GOT3 (cell line): ENCODE measurements at places on chromosomes 2 and 18.

- DNase-seq = no peak
Observed at GRCh38 chr2:234607691-234608090, 110.8 kb upstream of the ARL4C start.

- DNase-seq = no peak
Observed at GRCh38 chr2:236997069-236997715, 88.5 kb upstream of the COPS8 start.

DNA sequence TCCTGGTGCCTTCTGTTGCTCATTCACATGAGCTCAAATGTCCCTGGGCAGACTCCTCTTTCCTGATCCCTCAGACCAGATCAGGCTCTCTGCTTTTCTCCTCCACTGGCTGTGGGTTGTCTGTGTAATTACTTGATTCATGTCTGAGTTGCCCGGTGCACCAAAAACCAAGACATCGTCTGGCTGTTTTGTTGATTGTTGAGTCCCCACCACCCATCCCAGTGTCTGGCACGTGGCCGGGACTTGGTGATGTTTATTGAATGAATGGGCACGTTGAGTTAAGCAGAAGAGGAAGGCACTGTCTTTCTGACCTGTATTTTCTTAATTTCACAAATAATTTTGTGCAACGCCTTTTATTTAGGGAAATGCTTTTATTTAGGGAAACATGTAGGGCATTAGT, 499.1 kb upstream of the HS6ST1 start:
- DNase-seq = no peak

DNA sequence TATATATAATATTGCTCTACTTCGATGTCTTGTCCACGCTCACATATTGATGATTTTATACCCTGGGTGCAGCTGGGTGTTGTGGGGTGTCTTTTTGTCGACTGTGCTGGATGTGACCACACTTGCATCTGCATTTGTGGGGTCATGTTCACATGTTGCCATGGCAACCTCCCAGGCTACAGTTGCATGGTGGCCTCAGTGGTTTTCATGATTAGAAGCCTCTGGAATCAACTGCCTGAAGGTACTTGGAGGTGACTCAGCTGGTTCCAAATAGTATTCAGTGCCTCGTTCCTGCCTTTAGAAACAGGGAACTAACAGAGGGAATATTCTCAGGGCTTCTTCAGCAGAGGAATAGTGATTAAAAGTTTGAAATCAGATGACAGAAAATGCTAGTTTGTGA, 166.3 kb upstream of the NYAP2 start:
- DNase-seq = no peak

GRCh38 chr18:48410095-48410920, 1.1 kb upstream of the ZBTB7C start:
- peak; percentile 46 for DNase-seq

- no peak for DNase-seq
Observed at GRCh38 chr18:8462651-8463185, 146.5 kb upstream of the RAB12 start.

GRCh38 chr18:22063102-22063501, 106.3 kb upstream of the GATA6 start:
- no peak for DNase-seq

DNA sequence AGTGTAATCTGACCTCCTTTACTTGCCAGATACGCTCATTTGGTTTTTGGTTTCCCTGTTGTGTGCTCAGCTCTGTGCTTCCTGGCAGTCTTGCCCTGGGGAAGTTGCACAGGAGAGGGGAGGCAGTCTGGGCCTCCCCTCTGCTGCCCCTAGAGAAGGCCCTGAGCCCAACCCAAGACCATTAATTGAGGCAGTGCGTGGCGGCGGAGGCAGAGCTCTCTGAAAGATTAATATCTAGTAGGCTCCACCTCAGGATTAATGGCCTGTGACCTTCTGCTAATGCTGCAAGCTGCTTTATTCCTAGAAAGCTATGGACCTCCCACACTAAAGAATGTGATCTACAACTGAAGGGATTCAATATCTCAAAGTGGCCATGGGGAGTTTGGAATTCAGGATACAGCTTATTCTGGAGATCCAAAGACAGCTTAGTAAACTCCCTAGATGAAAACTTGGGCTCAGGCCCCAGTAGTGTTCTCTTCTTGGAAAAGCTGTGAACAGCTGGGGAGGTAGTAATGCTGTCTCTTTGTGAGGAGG, 41.4 kb upstream of the MAPRE2 start:
- DNase-seq = no peak

- DNase-seq = no peak
Observed at GRCh38 chr2:62187246-62187645, 8.7 kb upstream of the B3GNT2 start.

- DNase-seq = no peak
Observed at GRCh38 chr2:42794271-42795046, 2.1 kb upstream of the HAAO start.

- no peak for DNase-seq
Observed at GRCh38 chr2:181178823-181179412, 198.5 kb downstream of the UBE2E3 start.

- DNase-seq = no peak
Observed at GRCh38 chr2:170647741-170648436, 67.2 kb upstream of the SP5 start.

GRCh38 chr2:182078988-182079602, 93.4 kb downstream of the PPP1R1C start:
- DNase-seq = no peak

GRCh38 chr18:58541146-58541788, 87.6 kb downstream of the ALPK2 start:
- no peak for DNase-seq

GRCh38 chr2:158828378-158829164, 33.5 kb downstream of the DAPL1 start:
- no peak for DNase-seq

GRCh38 chr2:108961796-108962195, 27.2 kb downstream of the EDAR start:
- no peak for DNase-seq

GRCh38 chr18:22320771-22321170, 96.9 kb downstream of the CTAGE1 start:
- no peak for DNase-seq

- DNase-seq = no peak
Observed at GRCh38 chr2:45649462-45649857, 2.0 kb upstream of the PRKCE start.
